ENCODE measurements at places on chromosomes 16 and 17. TPM values are rescaled to one million over a fixed set of nuclear protein-coding genes. Genes with fewer than 3 reads are reported as not detected.

FBXL16 gene
- 13.7 TPM for total RNA-seq

TLCD2 gene
- total RNA-seq: 0.05 TPM

TEX14 gene
- total RNA-seq: 0.38 TPM

ZNF205 gene
- not detected for total RNA-seq

TBX6 gene
- total RNA-seq: 3.3 TPM
